ENCODE measurements at places on chromosomes 4 and X.

DNA sequence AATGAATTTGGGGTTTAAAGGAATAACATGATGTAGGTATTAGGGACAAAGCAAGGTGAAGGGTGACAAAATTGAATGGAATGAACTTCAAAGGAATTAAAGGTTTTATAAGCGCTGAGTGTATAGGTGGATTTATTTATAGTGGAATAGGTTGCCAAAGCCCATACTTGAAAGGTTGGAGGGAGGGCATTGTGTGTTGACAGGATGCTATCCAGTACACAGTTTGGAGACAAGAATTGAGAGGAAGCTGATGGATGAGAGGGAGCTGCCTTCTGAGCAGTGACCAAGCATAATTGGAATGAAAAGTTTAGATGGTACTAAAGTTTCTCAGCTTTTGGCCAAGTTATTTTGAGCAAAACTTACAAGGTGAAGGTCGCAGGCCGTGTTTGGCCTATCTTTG is 52.6 kb upstream of the RAB33B start:
- no peak for DNase-seq

DNA sequence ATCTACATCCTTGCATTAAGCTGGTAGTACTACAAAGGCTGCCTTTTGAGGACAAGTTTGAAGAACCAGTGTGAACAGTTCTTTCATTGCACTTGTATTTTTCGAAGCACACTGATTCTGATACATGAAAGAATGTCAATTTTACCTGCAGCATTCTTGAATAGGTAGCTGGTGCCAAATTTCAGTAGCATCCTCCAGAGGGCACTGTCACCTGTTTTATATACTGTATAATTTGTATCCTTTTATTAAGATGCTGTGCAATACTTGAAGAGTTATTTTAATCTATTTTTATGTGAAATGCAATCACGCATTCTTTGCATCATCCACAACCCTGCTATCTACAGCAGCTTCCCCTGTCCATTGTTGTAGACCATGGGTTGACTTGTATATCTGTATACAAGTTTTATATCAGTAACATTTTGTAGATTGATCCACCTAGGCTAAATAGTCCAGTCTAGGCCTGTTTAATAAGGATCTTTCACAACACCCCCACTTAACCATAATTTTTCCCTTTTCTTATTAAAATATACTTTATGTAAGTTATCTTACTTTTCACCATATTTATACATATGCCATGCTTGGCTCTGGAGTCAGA is 325.7 kb downstream of the PCDH7 start:
- no peak for DNase-seq

GRCh38 chr4:61437923-61438322 is 237.8 kb downstream of the ADGRL3 start:
- DNase-seq: no peak

DNA sequence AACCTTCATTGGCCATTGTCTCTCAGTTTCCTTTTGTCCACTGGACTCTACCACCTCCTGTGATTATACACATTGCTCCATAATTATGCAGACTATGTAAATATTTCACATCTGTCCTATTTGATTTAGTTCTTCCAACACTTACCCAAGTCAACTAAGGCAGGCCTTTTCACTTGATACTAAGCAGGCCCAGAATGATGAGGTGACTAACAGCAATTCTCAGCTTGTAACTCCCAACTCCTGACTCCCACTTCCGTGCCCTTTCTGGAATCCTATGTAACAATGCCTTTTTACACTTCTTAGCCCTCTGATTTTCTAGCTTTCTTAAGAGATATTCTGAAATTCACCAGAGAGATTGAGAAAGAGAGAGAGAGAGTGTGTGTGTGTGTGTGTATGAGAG is 6.6 kb downstream of the PAK3 start:
- no peak for DNase-seq

DNA sequence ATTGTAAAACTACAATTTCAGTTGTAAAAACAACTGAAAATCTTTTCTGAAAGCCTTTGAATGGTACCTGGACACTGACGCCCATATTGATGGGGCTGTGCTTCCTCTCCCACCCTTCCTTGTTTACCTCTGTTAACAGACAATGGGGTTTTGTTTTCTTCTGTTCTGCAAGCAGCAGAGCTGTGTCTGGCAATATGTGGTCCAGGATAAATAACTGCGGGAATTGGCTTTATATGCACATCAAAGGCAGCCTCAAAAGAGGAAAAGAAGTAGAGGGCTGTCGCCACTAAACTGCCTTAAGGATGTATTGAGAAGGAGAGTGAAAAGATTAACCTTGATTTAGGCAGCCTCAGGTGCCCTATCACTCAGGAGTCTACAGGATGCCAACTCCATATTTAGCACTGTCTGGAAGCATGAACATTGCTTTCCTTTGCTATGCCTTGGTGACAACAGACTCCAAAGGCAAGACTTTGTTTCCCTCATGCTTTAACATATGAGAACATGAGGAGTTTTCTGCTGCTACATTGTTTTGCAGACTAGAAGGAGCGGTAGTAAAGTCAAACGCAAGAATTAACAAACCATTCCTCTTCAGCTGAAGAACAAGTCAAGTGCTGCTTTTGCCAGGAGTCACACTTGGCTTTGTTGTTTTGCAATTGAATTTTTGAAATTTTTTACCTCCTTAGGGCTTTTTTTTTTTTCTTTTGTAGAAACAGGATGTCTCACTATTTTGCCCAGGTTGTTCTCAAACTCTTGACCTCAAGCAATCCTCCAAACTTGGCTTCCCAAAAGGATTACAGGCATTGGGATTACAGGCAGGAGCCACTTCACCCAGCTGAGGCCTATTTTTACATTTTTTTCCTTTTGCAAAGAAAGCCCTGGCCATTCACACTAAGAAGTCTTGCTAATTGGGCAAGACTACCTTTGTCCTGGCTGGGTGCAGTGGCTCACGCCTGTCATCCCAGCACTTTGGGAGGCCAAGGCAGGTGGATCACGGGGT is 3.0 kb downstream of the IL21 start:
- no peak for DNase-seq

DNA sequence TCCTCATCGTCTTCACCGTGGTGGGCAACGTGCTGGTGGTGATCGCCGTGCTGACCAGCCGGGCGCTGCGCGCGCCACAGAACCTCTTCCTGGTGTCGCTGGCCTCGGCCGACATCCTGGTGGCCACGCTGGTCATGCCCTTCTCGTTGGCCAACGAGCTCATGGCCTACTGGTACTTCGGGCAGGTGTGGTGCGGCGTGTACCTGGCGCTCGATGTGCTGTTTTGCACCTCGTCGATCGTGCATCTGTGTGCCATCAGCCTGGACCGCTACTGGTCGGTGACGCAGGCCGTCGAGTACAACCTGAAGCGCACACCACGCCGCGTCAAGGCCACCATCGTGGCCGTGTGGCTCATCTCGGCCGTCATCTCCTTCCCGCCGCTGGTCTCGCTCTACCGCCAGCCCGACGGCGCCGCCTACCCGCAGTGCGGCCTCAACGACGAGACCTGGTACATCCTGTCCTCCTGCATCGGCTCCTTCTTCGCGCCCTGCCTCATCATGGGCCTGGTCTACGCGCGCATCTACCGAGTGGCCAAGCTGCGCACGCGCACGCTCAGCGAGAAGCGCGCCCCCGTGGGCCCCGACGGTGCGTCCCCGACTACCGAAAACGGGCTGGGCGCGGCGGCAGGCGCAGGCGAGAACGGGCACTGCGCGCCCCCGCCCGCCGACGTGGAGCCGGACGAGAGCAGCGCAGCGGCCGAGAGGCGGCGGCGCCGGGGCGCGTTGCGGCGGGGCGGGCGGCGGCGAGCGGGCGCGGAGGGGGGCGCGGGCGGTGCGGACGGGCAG is 792 bp downstream of the ADRA2C start:
- DNase-seq: no peak

DNA sequence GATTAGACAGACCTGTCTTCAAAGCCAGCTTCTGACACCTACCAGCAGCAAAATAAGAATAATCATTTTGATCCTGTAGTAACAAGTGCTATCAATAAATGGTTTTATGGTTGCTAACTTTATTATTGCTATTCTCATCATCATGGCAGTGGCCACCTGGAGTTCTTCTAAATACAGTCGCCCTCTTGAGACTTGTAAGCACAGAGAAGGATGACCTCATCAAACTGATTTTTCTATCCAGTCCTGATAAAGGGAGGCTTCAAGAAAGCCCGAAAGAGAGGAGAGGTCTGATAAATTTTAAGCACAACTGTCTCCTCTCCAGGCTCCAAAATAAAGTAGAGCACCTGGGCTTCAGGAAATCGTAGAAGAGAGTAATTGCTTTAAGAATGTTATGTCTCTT is 286.4 kb downstream of the USP46 start:
- no peak for DNase-seq

DNA sequence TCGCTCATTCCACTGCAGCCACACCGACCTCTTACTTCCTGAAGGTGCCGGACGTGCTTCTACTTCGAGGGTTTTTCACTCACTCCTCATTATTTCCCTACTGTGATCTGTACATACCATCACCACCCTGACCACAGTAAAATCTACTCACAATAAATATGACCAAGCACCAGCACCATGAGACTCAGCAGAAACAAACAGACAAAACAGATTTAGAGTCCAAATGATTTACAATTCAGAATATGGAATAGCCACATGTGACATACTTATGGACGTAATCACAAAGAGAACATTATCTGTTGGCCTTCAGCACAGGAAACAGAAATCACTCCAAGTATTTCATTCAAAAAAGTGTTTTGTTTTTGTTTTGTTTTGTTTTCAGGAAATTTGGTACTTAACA is 16.1 kb upstream of the KLB start:
- no peak for DNase-seq

DNA sequence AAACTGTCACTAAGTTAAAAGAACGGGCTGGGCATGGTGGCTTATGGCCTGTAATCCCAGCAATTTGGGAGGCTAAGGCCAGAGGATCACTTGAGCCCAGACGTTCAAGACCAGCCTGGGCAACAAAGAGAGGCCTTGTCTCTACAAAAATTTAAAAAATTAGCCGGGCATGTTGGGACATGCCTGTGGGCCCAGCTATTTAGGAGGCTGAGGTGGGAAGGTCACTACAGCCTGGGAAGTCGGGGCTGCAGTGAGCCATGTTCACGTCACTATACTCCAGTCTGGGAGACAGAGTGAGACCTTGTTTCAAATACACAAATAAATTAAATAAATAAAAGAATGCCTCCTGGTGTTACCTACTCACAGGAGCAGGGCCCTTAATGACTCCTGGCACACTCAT is 69.5 kb downstream of the APBB2 start:
- no peak for DNase-seq

DNA sequence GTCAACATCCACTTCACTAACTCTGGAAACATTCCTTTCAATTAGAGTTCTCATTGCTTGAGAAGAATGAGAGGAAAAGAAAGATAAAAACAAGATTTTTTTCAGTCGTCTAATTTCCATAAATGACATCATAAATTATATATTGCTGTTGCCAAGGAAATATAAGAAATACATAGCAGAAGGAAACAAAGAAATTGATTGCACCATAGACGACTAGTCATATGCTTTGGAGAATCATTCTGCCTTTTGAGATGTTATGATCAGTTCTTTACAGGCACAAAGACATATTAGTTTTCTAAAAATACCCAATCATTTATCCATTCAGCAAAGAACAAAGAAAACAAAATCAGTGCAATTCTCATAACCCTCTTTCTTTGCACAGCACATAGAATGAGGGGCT is 672 bp upstream of the C1QTNF7 start:
- DNase-seq: no peak

- DNase-seq: no peak
These were observed 338.8 kb downstream of the PPP3CA start for GRCh38 chr4:101008503-101008902.

- DNase-seq: no peak
These were observed 98.7 kb downstream of the SORBS2 start for GRCh38 chr4:185713272-185713671.

DNA sequence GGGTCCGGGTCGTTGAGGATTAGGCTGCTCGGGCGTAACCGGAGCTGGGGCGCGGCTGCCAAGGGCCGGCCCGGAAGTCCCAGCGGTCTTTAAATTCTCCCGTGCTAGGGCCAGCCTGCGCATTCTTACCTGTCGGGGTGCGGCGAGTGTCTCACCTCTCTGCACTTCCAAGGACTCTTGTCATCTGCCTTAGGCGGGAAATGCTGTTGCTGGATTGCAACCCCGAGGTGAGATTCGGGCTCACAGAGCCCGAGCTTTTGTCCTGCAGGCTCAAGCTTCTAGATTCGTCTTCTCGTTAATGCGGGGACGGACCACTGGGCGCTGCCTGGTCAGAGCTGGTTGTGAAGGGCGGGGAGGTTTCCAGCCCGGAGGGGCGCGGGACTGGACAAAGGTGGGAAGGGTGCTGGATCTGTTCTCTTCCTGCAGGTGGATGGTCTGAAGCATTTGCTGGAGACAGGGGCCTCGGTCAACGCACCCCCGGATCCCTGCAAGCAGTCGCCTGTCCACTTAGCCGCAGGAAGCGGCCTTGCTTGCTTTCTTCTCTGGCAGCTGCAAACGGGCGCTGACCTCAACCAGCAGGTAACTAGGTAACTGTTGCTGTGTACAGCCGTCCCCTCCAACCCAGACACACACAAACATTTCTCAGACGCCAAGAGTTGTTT is at the start of gene ANKRD37:
Gene ANKRD37, plus strand, starts transcription at position 118 of the 662 bp plus-strand sequence. Its CDS starts 83 bp downstream, at position 201.
- DNase-seq: no peak

GRCh38 chr4:7938609-7939376 is 868 bp downstream of the AFAP1 start:
- DNase-seq: no peak

GRCh38 chrX:84188320-84188834 is 378 bp upstream of the RPS6KA6 start:
- peak; percentile 15 for DNase-seq

GRCh38 chr4:159038536-159038935 is 64.3 kb upstream of the RAPGEF2 start:
- no peak for DNase-seq

- DNase-seq: no peak
These were observed 36.6 kb downstream of the FHL1 start for GRCh38 chrX:136183917-136184316.

- no peak for DNase-seq
These were observed 34.7 kb upstream of the DCAF8L1 start for GRCh38 chrX:28015993-28016392.

DNA sequence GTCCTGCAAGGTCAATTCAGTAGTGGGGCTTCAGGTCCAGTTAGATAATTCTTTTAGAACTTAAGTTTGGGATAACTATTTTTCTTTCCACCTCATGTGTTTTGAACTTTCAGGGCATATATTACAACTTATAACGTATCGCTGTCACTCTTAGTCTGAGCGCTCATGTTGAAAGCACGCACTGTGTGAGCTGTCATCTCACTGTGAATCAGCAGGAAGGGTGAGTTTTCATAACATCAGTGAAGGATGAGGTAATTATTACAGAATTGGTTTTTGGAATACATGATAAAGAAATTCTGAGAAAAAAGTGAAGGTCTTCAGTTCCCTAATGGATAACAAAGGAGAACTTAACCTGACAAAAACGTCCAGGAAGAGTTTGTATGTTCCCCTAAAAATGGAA is 45.1 kb upstream of the SLC4A4 start:
- DNase-seq: no peak

- no peak for DNase-seq
These were observed 133.8 kb upstream of the STIM2 start for GRCh38 chr4:26726655-26727387.

- no peak for DNase-seq
These were observed 522.0 kb downstream of the GRID2 start for GRCh38 chr4:92825791-92826190.

All from CD4-positive, alpha-beta T cell treated with Interleukin-1 beta for 1 hour (primary cell).